ENCODE measurements at places on chromosomes 3 and 15. TPM values are rescaled to one million over a fixed set of nuclear protein-coding genes. Genes with fewer than 3 reads are reported as not detected.

Gene PRKCI
- 39.5 TPM for total RNA-seq

Gene GOLGA8F
- total RNA-seq = not detected

Gene SNUPN
- 13.5 TPM for total RNA-seq

Gene GABRB3
- 6.1 TPM for total RNA-seq

Gene LRRN1
- total RNA-seq = not detected

- DNase-seq = peak; percentile 97
Measured at GRCh38 chr15:55907797-55908196, 85.6 kb downstream of the NEDD4 start.

DNA sequence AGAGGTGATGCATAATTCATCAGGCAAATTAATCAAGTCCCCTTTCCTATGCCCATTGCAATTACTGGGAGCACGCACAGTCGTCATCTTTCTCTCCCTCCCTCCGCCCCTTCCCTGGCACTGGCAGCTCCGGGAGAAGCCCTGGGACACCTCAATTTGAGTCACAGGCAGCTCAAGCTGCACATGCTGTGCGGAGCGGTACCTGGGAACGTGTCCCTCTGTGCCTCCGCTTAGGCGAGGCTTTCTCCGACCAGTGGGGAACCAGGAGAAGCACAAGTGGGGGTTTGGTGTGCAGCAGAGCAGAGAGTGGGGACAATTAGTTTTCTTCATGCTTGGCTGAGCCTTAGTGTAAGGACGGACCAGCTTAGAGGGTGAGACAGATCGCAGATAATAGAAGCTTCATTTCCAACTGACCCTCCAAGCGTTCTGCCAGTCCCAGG is 88.3 kb downstream of the SOX14 start:
- no peak for DNase-seq

- DNase-seq = peak; percentile 20
Measured at GRCh38 chr15:100891307-100892012, 11.8 kb downstream of the ALDH1A3 start.
